ENCODE measurements at places on chromosomes 4 and X. TPM values are rescaled to one million over a fixed set of nuclear protein-coding genes. Genes with fewer than 3 reads are reported as not detected.

DNA sequence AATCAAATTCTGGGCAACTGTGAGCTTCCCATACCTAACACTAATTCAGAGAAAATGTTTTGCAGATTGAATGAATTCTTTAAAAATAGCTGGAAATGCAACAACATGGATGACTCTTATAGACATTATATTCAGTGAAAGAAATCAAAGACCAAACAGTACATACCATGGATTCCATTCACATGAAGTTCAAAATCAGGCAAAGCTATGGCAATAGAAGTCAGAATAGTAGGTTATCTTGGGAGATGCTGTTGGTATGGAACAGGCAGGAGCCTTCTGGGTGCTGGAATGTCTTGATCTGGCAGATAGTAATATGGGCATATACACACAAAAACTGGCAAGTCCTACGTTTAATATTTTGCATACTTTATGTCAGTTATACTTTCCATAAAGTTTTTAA is 25.5 kb upstream of the CBLL2 start:
- no peaks in the 10 kb centered on the region for H3K36me3 ChIP-seq
- DNase-seq: no peak
- H3K4me1 ChIP-seq: no peaks in the 10 kb centered on the region
- H3K27ac ChIP-seq: no peak overlapping the region

DNA sequence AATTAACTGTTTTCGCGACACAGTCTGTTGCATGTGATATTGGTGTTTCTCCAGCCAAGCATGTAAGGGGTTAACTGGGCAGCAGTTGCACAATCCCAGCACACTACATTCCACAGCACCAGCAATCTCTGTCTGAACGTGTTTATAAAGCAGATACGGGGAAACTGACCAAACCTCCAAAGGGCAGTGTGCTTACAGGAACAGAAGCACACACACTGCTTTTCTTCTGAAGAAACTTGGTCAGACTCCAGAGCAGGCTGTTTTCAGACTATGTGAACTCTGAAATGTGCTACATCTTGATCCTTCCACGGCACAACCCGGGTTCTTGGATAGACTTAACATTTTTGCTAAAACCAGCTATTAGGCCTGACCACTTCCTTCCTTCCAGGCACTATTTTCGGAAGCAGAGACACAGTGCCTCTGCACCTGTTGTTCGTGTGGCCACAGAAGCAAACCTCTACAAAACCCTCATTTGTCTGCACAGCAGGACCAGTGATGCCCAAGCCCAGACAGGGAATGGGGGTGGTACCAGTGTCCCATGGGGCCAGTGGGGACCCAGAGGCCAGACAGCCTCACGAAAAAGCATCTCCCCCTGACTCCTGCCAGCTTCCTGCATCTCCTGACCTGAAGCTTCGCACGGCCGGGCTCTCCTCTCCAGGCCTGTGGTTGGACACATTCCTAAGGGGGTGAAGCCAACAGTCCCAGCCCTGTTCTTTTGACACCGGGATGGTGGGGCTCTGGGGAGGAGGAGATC is 90.1 kb downstream of the IRF2 start:
- peaks cover 4% of the 10 kb centered on the region for H3K36me3 ChIP-seq
- H3K27me3 ChIP-seq: no peaks in the 10 kb centered on the region
- H3K27ac ChIP-seq: peak overlapping the region; percentile 25
- H3K4me1 ChIP-seq: peaks cover 14% of the 10 kb centered on the region

DNA sequence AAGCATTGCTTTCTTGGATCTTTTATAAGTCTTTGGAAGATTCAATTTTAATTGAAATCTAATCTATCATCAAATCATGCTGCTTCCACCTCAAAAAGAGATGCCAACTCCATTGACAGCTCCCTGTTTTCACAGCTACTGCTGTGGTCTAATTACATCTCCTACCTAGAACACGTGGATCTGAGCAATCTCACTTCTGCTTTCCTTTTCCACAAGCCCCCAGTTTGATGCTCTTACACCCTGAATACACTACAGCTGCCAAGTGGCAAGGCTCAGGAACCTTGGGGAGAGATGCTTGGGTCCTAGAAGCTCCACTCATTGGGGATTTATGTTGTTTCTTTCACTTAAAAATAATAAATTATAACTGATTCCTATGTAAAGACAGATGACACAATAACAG is 172.0 kb downstream of the CFAP299 start:
- no peaks in the 10 kb centered on the region for H3K27me3 ChIP-seq
- H3K4me1 ChIP-seq: no peaks in the 10 kb centered on the region
- H3K36me3 ChIP-seq: no peaks in the 10 kb centered on the region
- H3K27ac ChIP-seq: no peak overlapping the region
- H3K4me3 ChIP-seq: no peak overlapping the region

DNA sequence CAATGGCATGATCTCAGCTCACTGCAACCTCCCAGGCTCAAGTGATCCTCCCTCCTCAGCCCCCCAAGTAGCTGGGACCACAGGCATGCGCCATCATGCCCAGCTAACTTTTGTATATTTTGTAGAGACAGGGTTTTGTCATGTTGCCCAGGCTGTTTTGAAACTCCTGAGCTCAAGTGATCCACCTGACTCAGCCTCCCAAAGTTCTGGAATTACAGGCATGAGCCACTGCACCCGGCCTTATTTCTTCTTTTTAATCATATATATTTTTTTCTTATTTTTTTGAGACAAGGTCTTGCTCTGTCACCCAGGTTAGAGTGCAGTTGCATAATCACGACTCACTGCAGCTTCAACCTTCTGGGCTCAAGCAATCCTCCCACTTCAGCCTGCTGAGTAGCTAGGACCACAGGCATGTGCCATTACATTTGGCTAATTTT is 184.0 kb downstream of the TSPAN5 start:
- H3K27ac ChIP-seq: no peak overlapping the region
- no peak overlapping the region for H3K4me3 ChIP-seq
- H3K36me3 ChIP-seq: peaks cover 5% of the 10 kb centered on the region

DNA sequence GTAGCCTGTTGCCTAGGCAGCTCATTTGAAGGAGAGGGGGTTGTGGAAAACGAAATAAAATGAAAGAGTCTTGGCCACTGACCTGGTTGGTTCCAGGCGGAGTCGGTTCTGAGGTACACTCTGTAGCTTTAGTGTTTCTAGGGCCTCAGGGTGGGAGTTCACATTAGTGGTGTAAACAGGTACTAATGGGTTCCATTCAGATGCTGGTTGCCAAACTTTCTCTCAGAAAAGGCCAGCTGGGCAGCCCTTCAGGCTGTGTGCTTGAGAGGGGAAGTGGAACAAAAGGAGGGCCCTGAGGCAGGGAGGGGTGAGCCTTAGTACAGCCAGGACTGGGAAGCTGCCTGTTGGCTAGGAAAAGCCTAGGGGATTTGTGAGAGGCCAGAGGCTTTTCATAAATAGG is 24.8 kb downstream of the NHSL2 start:
- H3K36me3 ChIP-seq: no peaks in the 10 kb centered on the region
- no peak overlapping the region for H3K4me3 ChIP-seq
- no peaks in the 10 kb centered on the region for H3K4me1 ChIP-seq
- H3K27ac ChIP-seq: no peak overlapping the region

GRCh38 chr4:85209161-85209560 is 242.7 kb upstream of the WDFY3 start:
- no peak overlapping the region for H3K27ac ChIP-seq
- DNase-seq: no peak
- no peak overlapping the region for H3K4me3 ChIP-seq
- no peaks in the 10 kb centered on the region for H3K36me3 ChIP-seq
- no peaks in the 10 kb centered on the region for H3K4me1 ChIP-seq
- no peaks in the 10 kb centered on the region for H3K27me3 ChIP-seq

DNA sequence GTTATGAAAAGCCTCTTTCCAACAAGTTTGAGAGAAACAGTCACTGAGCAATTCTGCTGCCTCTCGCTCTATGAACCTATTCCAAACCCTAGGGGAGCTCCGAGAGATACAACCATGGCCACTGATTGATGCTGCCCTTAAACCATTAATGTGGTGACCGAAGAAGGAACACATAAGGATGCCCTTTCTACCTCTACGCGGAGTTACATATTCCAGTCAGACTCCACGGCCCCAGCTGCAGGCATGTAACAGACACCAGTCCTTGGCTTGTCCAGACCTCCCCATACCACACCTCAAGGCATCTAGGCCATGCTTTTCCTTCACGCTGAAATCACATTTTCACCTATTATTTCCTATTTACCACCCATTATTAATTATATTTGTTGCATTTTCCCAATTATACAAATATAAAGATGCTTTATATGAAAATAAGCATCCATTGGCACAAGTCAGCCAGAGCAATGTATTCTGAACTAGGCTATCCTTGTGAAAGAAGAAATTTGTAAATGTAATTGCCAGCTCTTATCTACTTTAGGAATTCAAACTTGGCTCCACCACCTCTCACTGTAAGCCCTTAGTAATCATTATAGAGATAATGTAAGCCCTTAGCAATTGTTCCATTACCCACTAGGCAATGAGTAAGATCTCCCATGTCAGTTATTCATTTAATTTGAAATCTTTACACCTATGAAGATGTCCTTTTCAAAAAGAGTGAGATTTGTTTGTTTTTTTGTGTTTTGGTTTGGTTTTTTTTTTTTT is 338.4 kb downstream of the NR3C2 start:
- no peak overlapping the region for H3K4me3 ChIP-seq
- H3K27me3 ChIP-seq: no peaks in the 10 kb centered on the region
- H3K36me3 ChIP-seq: no peaks in the 10 kb centered on the region
- peaks cover 12% of the 10 kb centered on the region for H3K4me1 ChIP-seq

DNA sequence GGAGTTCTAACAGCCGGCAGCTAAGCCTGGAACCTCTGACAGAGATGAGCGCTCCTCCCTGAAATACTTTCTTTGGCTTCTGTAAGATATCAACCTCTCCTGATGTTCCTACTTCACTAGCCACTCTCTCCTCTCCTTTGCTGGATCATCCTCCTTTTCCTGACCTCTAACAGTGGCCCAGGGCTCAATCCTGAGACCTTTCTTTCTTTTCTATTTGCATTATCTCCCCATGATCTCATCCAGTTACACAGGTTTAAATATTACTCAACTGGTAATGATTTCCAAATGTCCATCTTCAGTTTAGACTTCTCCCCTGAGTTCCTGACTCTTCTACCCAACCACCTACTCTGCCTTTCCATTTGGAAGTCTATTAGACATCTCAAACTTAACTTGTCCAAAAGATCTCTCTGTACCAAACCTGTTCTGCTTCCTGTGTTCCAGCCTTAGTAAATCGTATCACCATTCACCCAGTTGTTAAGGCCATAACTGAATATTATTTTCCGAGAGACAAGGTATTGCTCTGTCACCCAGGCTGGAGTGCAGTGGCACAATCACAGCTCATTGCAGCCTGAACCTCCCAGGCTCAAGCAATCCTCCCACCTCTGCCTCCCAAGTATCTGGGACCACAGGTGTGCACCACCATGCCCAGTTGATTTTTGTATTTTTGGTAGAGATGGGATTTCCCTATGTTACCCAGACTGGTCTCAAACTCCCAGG is 41.1 kb downstream of the RFC1 start:
- DNase-seq: no peak
- H3K36me3 ChIP-seq: no peaks in the 10 kb centered on the region
- no peaks in the 10 kb centered on the region for H3K27me3 ChIP-seq
- peaks cover 3% of the 10 kb centered on the region for H3K4me1 ChIP-seq
- no peak overlapping the region for H3K4me3 ChIP-seq
- H3K27ac ChIP-seq: no peak overlapping the region

DNA sequence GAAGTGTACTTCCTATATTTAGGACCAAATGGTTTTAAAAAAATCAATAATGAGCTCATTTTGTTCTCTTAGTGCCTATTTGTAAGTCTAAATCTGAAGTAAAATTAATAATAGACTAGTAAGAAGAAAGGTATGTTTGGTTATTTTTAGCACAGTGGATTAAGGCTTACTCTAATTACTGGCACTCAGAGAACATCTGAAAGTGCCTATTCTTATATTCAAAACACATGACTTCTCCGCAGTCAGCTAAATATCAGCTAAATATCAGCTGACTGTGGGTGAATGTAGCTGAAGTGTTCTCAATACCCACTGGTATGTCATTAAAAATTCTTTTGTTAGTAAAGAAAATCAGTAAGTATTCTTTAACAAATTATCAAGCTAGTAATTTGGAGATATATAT is 6.0 kb downstream of the AP1S2 start:
- peaks cover 8% of the 10 kb centered on the region for H3K36me3 ChIP-seq
- peaks cover 49% of the 10 kb centered on the region for H3K27me3 ChIP-seq
- peak overlapping the region; percentile 53 for H3K27ac ChIP-seq
- H3K4me1 ChIP-seq: no peaks in the 10 kb centered on the region
- DNase-seq: no peak

GRCh38 chrX:34656842-34657725 is at the start of gene TMEM47:
Gene TMEM47 (minus strand): TSS chrX:34657285. CDS start chrX:34657029, 256 bp downstream.
- peaks cover 14% of the 10 kb centered on the region for H3K27me3 ChIP-seq
- H3K36me3 ChIP-seq: no peaks in the 10 kb centered on the region
- DNase-seq: peak; percentile 82
- peaks cover 2% of the 10 kb centered on the region for H3K4me1 ChIP-seq
- peak within 1 kb of the TSS; percentile 98 for H3K27ac ChIP-seq
- peak within 1 kb of the TSS; percentile 56 for H3K4me3 ChIP-seq

GRCh38 chr4:137414802-137415201 is 117.5 kb downstream of the PCDH18 start:
- no peaks in the 10 kb centered on the region for H3K36me3 ChIP-seq
- no peaks in the 10 kb centered on the region for H3K4me1 ChIP-seq
- DNase-seq: no peak
- no peak overlapping the region for H3K27ac ChIP-seq
- H3K27me3 ChIP-seq: no peaks in the 10 kb centered on the region

GRCh38 chrX:48890296-48890925 is 7.2 kb downstream of the TIMM17B start:
- no peak overlapping the region for H3K4me3 ChIP-seq
- H3K27me3 ChIP-seq: no peaks in the 10 kb centered on the region
- H3K27ac ChIP-seq: no peak overlapping the region
- no peak for DNase-seq
- H3K36me3 ChIP-seq: no peaks in the 10 kb centered on the region

The PABPC1L2B gene
- not detected for total RNA-seq

The VCX3B gene
- total RNA-seq: not detected

The AKAP14 gene
- 7.2 TPM for total RNA-seq

The SYP gene
- total RNA-seq: 5.6 TPM

The CABS1 gene
- not detected for total RNA-seq

The SMIM20 gene
- 25.0 TPM for total RNA-seq

The ZFP42 gene
- 0.12 TPM for total RNA-seq

The L1CAM gene
- total RNA-seq: 0.74 TPM

The ZNF157 gene
- total RNA-seq: 0.40 TPM

Data from lung (tissue), 17 donors.